ENCODE measurements at places on chromosomes 1 and 21.

DNA sequence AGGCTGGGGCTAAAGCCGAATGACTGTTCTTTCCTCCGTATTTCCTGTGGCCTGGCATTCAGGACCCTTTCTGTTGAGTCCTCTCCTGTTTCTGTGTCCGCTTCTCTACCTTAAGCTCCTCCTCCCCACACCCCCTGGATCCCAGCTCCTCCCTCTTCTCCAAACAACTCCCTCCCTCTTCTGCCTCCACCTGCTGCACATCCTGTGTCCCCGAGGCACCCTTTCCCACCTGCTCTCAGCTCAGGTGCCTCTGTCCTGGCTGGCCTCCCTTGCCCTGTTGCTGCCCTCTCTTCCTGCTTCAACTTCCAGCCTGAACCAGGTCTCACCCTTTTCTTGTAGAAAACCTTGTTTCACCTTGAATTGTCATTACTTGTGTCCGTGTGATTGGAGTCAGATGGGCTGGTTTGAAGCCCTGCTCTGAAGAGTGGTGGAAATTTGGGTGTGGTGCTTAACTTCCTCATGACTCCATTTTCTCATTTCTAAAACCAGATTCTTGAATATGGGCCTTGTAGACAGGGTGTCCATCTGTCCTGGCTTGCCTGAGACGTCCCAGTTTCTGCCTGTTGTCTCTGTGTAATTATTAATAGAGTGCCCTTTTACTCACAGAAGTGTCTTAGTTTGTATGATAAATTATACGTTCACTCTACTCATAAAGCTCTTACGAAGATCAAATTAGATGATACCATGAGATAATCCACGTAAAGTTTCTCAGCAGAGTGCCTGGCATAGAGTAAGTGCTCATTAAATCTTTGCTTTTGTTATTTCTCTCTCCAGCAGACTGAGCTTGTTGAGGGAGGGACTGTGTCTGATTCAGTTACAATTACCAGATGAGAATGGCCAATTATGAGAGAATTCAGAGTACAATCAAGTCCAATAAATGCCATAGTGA, 58.9 kb upstream of the TRABD2B start:
- DNase-seq: no peak

- DNase-seq: no peak
These were observed 356.5 kb downstream of the GPATCH2 start for GRCh38 chr1:217274416-217274815.

DNA sequence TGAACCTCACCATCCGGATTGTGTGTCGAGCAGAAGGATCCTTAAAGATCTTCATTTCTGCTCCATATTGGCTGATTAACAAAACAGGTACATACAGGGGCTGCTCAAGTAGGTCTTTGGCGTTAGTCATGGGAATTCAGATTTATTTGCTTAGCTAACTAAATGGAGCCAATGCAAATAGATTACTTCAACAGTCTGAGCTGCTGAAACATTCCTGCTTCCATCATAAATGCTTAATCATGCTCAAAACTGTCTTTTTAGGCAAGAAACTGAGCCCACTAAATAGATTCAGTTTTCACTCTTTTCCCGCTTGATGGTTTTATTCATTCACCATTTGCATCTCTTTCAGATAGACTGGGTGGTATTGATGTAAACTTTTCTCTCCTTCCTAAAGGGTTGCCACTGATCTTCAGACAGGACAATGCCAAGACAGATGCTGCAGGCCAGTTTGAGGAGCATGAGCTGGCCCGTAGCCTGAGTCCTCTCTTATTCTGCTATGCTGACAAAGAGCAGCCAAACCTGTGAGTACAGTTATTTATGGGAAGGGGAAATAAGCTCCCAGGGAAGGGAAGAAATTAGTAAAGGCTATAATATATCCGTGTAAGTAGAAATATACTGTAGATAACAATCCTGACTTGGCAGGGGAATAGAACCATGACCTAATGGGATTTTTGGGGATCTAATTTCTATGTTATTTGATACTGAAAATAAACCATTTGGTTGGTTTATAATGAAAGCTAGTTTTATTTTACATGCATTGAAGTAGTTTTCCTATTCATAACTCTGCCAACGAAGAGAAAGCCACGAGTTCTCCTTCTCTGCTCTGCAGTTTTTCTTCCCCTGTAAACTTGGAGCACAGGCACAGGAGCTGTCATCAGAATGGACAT, 126.4 kb downstream of the VPS13D start:
- no peak for DNase-seq

DNA sequence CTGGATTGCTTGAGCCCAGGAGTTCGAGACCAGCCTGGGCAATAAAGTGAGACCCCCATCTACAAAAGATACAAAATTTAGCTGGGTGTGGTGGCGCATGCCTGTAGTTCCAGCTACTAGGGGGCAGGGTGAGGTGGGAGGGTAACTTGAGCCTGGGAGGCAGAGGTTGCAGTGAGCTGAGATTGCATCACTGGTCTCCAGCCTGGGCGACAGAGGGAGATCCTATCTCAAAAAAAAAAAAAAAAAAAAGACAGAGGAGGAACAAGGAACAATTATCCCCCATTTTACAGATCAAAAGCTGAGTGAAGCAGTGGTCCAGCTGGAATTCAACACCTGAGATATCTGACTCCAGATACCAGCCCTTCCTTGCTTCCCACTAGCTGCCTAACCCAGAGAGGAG, 34.8 kb downstream of the L1TD1 start:
- no peak for DNase-seq

DNA sequence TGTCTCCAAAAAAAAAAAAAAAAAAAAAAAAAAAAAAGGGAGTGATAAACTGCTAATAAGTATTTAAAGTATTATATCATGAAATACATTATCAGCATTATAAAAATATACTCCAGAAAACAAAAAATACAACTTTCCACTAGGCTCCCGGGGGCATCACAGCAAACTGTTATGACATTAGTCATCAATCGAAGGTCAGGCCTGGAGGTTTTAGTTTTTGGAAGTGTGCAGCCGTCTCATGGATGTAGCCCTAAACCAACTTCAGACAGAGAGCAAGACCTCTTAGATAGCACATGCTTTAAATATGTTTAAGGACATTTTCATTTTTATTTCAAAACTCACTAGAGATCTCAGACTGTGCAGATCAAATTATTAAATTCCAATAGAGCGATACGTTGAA, 106.3 kb downstream of the RERE start:
- no peak for DNase-seq

GRCh38 chr1:220873868-220874655, 5.2 kb upstream of the HLX start:
- no peak for DNase-seq

DNA sequence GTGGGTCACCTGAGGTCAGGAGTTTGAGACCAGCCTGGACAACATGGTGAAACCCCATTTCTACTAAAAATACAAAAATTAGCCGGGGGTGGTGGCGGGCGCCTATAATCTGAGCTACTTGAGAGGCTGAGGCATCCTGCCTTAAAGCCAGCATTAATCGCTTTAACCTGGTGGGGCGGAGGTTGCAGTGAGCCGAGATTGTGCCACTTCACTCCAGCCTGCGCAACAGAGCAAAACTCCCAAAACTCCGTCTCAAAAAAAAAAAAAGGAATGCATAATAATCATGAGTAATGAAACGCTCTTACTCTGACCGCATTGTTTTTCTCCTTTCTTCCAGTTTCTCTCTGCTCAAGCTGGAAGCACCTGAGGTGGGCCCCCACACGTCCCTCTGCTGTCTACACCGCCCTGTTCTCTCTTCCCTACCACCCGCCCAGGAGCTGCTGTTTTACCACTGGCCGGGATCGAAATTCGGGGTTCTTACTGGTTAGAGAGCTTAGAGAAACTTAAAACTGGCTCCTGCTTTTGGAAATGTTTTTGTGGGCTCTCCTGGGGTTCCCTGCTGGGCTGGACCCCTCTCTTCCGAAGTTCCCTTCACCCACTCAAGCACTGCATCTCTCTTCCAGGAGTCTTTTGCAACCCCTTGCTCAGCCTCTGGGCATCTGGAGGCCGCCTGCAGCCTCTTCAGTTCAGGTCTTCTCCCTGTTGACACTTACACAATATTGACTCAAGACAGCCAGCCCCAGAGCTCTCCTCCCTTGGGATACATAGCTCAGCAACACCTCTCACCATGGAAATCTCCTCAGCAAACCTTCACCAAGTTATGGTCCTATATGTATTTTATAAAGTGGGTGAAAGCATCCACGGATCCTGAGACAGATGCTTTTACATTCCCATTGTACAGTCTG, 62.5 kb downstream of the FAM163A start:
- DNase-seq: no peak

DNA sequence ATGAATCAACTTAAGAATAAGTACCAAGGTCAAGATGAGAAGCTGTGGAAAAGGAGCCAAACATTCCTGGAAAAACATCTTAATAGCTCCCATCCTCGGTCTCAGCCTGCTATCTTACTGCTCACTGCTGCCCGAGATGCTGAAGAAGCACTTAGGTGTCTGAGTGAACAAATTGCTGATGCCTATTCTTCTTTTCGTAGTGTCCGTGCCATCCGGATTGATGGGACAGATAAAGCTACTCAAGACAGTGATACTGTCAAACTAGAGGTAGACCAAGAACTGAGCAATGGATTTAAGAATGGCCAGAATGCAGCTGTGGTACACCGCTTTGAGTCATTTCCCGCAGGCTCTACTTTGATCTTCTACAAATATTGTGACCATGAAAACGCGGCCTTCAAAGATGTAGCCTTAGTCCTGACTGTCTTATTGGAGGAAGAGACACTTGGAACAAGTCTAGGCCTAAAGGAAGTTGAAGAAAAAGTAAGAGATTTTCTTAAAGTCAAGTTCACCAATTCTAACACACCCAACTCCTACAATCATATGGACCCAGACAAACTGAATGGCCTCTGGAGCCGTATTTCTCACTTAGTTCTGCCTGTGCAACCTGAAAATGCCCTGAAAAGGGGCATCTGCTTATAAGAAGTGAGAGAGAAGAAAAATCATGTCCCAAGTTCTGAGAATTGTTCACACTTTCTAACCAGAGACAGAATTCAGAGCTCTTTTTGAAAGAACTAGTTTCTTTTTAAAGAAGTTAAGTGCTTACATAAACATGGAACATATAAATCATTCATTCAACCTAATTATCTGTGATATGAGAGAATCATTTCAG, 35.7 kb downstream of the TOR1AIP1 start:
- no peak for DNase-seq

- no peak for DNase-seq
These were observed 44.7 kb downstream of the PLEKHA6 start for GRCh38 chr1:204314893-204315658.

DNA sequence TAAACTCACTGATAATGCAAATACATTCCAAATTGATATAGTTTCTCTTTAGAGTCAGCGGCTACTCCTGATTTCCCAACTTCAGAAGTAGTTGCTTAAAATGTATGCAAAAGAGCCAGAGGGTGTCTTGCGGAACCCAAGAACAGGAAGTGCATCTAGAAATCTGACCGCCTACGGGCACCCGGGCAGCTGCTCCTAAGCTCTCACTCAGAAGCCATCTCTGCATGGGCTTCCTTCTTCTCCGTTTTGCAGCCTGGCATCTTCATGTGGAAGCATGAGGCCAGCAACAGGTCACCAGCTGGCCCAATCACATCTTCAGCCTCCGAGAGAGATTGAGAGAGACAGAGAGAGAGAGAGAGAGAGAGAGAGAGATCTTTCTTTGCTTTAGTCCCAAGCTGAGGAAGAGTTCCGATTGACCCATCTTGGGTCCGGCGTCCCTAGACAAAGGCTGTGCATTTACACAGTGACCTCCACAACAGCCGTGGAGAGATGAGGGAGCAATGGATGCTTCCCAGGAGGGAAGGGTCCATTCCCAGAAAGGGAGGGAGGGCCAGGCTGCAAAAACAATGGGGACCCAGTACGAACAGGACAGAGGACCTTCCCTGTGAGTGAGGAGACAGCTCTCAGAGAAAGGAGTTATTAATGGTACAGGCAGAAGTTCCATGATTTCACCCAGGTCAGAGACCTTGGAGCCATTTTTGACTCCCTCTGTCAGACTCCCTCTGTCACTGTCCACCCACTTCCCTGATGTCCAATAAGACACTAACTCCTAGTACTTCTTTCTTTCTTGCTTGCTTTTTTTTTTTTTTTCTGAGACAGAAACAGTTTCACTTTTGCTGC, 28.2 kb upstream of the SLC30A1 start:
- no peak for DNase-seq

- no peak for DNase-seq
These were observed 175.7 kb downstream of the ZZZ3 start for GRCh38 chr1:77506771-77507170.

GRCh38 chr1:10475510-10475909, 760 bp downstream of the PEX14 start:
- no peak for DNase-seq

DNA sequence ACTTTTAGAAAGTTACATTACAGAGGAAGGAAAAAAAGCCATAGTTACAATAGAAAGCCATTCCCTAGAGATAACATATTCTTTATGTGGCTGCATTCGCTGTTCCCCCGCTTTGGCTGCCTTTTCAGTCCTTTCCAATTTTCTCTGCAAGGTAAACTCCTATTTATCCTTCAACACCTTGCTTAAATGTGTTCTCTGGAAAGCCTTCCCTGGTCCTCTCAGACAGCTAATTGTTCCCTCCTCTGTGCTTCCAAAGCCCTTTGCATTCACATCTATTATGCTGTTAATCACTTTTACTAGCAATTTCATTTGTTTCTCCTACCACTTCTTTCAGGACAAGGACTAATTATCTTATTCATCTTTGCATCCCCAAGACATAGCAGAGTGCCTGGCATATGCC, 1.6 kb downstream of the PHC2 start:
- no peak for DNase-seq

DNA sequence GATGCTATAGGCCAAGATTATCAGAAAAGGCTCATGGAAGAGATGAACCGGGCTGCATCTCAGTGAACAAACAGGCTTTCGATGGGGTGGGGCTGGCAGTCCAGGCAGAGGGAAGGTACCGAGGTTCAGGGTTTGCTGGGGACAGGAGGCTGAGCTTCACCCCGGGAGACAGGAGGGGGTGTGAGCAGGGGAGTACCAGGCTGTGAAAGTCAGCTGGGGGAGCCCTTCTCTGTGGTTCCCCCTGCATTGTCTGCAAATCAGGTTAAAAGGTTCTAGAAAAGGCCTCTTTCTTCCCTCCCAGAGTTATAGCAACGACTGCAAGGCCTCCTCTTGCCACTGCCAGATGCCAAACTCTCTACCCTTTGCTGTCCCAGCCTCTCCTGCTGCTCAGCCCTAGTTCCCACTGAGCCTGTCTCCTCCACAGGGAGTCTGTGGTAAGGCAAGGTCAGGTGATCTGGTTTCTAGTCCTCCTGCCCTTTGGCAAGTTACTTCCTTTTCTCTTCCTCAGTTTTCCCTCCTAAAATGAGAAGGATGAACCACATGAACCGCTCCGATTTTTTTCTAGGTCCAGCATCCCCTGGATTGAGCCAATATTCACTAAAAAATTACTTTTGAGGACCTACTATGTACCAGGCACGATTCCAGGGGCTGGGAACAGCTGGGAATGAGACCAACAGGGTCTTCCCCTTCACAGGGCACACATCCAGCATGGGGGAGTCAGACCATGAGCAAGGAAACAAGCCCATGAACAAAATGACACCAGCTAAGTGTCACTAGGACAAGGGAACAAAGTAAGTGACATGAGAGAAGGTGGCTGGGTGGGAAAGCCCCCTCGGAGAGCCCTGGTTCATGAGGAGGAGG, 7.2 kb downstream of the LAD1 start:
- no peak for DNase-seq

DNA sequence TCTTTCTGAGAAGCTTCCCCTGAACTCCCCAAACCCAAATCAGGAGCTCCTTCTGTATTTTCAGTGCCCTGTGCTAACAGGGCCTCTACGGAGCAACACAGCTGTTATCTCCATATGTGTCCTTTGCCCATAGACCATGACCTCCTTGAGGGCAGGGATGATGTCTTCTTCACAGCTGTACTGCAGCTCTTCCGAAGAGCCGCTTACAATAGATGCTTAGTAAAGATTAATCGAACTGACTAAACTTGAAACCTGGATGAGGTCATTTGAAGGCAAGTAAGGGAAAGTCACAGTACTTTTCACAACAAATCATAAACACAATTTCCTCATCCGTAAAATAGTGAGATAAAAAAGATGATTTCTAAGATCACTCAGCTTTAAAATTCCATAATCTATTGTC, 4.4 kb upstream of the KCNN3 start:
- DNase-seq: no peak

All from hypothalamus (tissue), 51 donors.